Pericardium fibroblast (primary cell): ENCODE measurements at places on chromosomes 1 and 21. TPM values are rescaled to one million over a fixed set of nuclear protein-coding genes. Genes with fewer than 3 reads are reported as not detected.

LMO4 gene
- total RNA-seq: 41.2 and 49.0 TPM in 2 replicates

SPRR3 gene
- total RNA-seq: not detected in 2 replicates

ANKRD35 gene
- 0.47 and 4.1 TPM in 2 replicates for total RNA-seq

HES3 gene
- not detected in 2 replicates for total RNA-seq

DPYD gene
- 26.2 and 29.6 TPM in 2 replicates for total RNA-seq

PLA2G2C gene
- total RNA-seq: not detected in 2 replicates

COL11A1 gene
- total RNA-seq: 5.6 and 46.7 TPM in 2 replicates

ADGRL4 gene
- total RNA-seq: 10.8 and 11.6 TPM in 2 replicates

RGS1 gene
- total RNA-seq: not detected in 2 replicates

FCRL4 gene
- total RNA-seq: not detected in 2 replicates
